ENCODE measurements at places on chromosomes 12 and 14.

DNA sequence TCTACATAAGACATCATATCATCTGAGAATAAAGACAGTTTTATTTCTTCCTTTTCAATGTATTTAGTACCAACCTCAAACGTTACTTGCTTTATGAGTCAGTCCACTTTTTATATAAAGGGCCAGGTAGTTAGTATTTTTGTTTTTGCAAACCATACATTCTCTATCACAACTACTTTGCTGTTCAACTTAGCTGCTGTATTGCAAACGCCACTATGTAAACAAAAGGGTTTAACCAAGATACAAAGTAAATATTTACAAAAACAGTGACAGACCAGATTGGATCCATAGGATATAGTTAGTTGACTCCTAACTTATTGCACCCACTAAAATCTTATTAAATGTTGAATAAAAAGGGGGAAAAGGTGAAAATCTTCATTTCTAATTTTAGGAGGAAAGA, 87.7 kb upstream of the FOXG1 start:
- DNase-seq = no peak

DNA sequence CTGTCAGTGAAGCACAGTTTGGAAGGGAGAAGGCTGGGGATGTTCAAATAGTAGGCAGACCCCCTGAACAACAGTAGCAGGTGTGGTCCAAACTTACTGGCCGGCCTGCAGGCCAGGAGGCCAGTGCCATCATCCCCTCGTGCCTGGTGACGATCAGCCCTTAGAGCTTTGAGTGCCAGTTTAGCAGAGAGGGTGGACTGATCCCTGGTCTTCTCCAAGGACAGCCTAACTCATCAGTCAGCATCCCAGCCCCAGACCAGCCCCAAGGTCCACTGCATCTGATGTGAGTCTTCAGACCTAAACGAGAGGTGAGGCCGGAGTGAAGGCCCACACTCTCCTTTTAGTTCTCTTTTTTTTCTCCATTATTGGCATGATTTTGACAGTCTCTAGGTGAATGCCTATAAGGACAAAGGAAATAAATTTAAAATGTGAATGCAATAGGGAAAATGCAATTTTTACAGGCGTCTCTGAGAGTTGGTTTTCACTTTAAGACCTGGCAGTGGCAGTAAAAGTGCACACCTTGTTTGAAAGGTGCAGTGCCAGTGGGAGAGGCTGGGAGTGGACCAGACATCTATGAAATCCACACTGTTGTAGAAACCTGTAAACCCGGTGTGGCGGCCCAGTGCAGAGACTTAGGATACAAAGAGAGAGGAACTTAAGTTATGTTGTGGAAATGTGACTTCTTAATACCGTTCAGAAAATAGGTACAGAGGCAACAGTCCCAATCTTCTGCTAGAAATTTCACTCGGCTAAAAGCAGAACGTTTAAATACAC, 311.2 kb downstream of the CACNA1C start:
- no peak for DNase-seq

GRCh38 chr14:55454264-55455002, 14.0 kb upstream of the TBPL2 start:
- DNase-seq = no peak

DNA sequence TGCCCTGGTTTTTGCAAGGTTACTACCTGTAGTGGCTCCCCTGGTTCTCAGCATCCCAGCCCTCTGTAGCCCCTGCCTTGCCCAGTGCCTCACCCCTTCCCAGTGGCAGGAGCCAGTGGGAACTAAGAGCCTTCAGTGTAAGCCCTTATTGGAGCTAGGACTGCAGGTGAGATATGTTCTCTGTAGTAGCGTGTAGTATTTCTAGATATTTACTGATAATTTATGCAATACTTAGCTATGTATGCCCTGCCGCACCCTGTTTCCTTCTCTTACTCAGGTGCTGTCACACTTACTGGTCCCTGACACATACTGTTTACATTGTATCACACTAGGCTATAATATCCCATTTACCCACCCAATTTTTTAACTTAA, 3.6 kb downstream of the BMAL2 start:
- no peak for DNase-seq

DNA sequence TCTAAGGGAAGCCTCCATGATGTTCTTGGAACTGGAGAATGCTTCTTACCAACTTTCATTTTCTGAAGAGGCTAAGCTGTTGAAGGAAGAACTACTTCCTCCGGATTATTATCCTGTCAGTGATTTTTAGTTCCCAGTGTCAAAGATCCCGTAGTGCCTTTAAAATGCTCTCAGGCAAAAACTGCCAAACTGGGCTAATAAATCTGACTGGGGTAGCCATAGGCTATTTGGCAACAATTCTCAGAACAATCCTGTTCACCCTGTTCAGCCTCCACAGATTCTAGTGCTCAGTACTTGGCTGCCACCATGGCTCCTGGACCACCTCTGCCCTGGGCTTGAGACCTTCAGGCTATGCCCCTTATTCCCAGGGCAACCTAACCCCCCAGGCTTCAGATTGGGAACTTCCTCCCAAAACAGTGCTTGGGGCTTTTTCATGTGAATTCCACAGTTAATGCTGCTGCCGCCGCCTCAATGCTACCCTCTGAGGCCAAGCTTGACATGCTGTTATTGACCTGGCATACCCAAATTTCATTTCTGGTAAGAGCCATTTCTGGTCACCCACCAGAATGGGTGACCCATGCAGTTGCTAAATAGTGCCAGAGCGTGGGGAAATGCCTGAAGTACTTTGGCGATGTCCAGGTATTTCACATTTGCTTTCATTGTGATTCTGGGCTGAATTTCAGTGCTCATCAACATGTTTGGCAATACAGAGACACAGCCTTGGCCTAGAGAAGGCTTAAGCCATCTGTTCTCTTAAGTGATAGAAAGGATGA, 110.0 kb upstream of the ARHGAP5 start:
- no peak for DNase-seq

DNA sequence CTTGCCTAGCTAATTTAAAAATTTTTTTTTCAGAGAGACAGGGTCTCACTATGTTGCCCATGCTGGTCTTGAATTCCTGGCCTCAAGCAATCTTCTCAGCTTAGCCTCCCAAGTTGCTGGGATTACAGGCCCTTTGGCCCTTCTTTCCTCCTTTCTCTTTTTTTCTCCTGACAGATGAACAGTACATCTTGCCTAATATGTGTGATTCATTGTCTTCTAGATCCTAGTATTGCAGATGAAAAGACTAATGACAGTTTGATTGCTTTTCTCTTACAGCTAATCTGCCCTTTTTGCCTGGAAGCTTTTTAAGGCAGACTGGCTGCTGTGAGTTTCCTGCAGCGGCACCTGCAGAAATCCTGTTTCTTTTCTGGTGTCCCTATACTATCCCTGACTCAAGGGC, 12.0 kb downstream of the DEPDC4 start:
- no peak for DNase-seq

Measured in stimulated activated CD8-positive, alpha-beta memory T cell treated with anti-CD3 and anti-CD28 coated beads, Interleukin-4, amount 100 ng/mL, for 1 hour (primary cell).